ENCODE measurements at places on chromosomes 2 and 18.

DNA sequence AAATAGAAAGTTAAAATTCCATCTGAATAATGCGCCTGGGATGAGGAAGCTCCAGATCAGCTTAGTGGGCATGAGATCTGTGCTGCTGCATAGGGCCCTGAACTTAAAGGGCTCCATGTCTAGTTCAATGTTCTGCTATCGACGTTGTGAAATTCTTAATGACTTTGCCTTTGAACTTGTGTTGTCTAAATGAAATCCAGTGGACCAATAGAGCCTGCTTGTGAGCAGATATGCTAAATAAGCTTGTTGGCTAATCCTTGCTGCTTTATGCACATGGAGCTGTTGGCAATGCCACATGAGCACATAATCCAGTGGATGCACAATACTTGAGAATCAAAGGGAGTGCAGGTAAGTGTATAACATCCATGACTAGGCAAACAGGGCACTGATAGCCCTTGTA lies 228.6 kb downstream of the TNS1 start:
- no peak for DNase-seq

DNA sequence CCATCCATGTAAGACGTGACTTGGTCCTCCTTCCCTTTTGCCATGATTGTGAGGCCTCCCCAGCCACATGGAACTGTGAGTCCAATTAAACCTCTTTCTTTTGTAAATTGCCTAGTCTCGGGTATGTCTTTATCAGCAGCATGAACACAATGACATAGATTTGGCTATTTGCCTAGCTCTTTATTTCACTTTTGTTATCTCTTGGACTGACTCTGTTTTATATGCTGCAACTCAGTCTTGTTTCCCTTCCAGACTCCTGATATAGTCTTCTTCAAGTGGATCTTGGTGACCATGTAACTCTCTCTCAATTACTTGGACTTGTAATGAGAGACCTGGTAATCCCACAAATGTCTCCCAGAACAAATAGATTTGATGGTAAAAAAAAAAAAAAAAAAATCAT lies 627.6 kb downstream of the CCDC85A start:
- DNase-seq = no peak

DNA sequence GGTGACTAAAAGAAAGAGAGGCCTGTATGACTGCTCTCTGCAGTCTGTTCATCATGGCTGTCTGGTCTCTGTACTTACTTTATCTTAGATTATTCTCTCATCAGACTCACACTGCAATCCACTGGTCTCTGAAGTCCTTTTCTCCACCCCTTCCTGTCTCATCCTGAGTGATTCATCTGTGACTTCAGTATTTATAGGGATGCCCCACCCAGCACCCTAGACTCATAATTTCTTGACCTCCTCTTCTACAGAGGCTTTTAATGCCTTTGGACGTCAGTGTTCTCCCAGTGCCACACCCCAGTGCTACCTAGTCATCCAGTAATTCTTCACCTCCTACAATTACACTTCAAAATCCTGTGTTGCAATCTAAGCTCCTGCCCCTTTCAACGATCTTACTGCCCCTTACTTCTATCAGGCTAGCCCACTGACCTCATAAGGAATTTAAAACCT lies 14.9 kb upstream of the ITPRID2 start:
- no peak for DNase-seq

DNA sequence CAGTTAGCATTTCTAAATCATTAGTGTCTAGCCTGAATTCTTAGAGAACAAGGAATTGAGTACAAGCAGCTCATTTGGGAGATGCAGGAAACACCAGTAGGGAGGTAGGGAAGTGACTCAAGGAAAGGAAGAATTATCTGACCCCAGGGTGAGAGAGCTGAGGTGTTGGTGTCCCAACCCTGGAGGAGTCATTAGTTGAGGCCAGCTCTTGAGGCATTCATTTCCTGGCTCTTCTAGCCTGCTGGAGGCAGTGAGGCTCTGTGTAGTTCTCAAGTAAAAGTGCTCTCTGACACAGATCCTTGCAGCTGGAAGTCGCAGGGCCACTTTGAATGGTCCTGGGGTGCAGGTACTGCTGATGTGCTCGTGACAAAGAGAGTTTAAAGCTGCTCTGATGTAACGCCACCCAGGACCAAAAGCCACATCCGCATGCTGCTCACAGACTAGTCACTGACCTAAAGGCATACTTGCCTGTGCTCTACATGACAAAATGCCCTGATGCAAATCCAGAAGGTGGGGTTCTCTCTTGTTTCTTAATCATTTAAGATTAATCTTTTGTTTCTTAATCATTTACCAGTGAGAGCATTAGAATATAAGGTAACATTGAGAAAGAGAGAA lies 299.5 kb upstream of the LYPD1 start:
- DNase-seq = no peak

DNA sequence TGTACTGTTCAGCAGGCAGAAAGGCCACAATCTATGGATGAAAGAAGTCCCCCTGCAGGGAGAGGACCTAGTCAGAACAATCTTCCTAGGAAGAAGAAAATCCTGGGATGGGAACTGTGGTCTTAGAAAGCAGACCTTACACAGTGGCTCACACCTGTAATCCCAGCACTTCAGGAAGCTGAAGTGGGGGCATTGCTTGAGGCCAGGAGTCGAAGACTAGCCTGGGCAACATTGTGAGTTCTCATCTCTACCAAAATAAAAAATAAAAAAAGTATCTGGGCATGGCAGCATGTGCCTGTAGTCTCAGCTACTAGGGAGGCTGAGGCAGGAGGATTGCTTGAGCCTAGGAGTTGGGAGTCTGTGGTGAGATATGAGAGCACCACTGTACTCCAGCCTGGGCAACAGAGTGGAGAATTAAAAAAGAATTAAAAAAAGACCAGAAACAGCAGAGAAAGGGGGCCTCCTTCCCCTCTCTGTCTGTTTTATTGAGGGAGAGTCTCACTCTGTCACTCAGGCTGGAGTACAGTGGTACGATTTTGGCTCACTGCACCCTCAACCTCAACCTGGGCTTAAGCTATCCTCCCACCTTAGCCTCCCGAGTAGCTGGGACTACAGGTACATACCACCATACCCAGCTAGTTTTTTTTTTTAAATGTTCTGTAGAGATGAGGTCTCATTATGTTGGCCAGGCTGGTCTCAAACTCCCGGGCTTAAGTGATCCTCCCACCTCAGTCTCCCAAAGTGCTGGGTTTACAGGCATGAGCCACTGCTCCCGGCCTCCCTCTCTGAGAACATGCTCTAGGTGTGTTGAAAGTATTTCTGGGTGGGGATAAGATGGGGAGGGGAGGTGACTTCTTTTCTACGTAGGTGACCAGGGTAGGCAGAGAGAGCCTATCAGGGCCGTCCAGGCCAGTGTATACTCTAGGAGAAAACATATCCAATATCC lies 7.4 kb downstream of the RHOB start:
- no peak for DNase-seq

DNA sequence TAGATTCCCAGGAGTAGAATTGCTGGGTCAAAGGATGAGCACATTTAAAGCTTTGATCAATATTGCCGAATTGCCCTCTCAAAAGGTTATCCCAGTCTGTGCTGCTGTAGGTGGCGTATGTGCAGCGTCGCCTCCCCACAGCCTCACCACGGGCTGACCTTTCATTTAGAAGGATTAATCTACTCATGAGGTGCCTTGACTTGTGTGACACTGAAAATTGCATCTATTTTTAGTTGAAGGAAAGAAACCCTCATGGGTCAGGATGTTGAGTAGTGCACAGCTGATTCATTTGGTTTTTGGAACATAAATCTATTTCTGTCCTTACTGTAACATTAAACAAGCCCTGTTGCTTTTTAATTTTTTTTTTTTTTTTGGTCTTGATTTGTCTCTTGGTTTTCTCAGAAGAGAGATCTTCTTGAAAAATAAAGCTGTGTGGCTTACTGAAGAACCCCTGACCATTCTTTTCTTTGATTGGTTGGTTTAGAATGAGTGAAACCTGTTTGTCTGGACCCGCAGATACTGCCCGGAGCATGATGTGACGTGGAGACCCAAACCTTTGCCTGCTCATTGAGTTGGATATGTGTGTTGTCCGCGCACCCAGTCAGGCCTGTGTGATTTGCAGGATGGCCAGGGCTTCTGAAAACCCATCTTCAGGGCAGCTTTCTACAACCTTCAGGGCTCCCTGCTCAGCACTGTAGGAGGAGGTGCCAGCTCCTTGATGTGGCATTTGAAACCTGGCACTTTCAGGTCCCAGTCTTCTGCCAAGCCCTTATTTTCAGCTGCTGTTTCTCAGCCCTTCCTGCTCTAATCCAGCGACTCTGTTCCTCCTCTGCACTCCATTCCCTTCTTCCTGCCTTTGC lies 61.0 kb downstream of the LPIN1 start:
- peak; percentile 46 for DNase-seq

- DNase-seq = no peak
Measured at GRCh38 chr2:128690431-128690830, 371.8 kb upstream of the HS6ST1 start.

GRCh38 chr2:9473308-9473984 lies 905 bp upstream of the IAH1 start:
- DNase-seq = no peak

- no peak for DNase-seq
Measured at GRCh38 chr2:143675021-143675420, 545.8 kb downstream of the ARHGAP15 start.

DNA sequence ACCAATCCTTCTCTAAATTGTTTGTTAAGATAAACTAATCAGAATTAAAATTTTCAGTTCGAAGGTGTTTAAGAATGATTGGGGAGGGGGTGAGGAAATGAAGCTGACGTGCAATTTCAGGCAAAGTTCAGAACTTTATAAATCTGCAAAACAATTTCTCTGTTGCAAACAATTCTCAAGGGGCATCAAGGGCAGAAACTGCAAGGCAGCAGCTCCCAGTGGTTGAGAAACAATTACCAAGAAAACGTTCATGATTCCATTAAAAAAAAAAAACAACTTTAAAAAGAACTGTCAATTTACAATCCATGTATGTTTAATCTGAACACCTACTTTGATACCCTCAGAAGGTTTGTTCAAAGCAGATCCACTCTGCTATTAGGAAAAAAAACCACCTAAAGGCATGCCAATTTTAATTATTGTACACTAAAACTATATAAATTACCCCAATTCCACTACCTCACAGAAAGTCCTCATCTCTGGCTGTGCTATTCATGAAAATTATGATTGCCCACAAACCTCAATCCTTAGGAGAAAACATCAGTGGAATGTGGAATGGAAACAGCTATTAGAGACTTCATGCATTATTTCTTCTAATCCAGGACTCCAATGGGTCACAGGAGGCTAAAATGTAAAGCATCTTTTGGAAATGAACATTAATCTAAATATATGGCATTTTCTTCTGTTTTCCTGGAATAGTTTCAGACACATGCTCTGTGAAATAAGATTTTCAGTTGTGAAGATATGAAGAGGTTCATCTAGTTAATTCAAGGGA lies 119.9 kb upstream of the ACVR1C start:
- no peak for DNase-seq

DNA sequence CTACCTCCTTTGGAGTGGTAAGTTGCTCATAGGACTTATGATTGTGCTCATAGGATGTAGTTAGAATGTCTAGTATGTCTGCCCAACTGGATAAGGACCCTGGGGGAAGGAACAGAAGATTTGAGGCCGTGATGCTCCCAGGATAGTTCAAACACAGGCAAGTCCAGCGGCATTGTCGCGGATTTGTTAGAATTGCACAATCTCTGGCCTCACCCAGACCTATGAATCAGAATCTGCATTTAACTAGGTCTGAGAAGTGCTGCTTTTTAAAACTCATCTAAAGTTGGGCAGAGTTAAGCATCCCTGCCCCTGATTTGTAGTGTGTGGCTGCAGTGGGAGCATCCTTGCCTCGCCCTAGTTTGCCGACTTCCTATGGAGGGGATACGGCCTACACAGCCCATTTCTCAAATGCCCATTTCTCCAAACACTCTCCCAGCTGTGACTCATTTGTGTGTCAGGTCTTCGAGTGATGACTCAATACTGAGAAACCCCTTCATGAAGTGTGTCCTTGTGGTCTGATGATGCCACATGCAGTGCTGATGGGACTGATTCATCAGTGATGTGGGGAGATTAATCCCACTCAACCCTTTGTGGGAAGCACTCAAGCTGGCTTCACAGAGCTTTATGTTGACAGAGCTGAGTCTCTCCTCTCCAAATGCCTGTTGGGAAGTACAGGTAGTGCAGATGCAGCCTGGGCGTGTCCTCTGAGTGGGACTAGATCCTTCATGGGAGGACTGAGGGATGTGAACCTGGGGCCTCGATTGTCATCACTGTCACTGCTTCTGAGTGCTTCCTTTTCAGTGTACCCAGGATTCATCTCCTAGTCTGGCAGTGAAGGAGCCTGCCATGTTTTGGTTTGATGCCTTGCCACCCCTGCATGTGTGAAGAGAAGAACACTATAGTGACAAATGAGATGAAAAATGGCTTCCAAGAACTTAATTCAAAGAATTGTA lies 18.7 kb downstream of the SMIM21 start:
- DNase-seq = no peak

- DNase-seq = no peak
Measured at GRCh38 chr18:34626404-34627136, 83.5 kb upstream of the DTNA start.

- DNase-seq = no peak
Measured at GRCh38 chr2:42246562-42246961, 77.4 kb downstream of the EML4 start.

- DNase-seq = no peak
Measured at GRCh38 chr18:35983147-35983546, 10.7 kb downstream of the RMP24 start.

GRCh38 chr2:206713746-206714145 lies 4.5 kb downstream of the DYTN start:
- DNase-seq = no peak

GRCh38 chr2:67039517-67040103 lies 357.5 kb upstream of the ETAA1 start:
- no peak for DNase-seq

DNA sequence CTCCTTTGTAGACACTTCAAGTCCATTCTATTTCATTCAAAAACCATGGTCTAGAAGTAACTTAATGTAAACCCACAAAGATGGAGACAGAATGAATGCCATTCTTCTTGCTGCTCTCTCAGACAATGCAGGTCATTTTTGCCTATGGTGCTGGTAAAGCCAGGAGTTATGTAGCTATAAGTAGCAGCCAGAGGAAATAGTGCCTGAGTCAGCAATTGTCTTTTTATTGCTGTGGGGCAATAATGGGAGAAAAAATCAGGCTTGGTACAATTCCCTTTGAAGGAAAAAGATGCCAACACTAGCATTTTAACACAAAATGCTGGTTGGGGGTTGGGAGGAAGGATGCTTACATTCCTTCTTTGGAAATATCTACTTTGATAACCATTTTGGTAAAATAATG lies 43.5 kb downstream of the SCN1A start:
- no peak for DNase-seq

DNA sequence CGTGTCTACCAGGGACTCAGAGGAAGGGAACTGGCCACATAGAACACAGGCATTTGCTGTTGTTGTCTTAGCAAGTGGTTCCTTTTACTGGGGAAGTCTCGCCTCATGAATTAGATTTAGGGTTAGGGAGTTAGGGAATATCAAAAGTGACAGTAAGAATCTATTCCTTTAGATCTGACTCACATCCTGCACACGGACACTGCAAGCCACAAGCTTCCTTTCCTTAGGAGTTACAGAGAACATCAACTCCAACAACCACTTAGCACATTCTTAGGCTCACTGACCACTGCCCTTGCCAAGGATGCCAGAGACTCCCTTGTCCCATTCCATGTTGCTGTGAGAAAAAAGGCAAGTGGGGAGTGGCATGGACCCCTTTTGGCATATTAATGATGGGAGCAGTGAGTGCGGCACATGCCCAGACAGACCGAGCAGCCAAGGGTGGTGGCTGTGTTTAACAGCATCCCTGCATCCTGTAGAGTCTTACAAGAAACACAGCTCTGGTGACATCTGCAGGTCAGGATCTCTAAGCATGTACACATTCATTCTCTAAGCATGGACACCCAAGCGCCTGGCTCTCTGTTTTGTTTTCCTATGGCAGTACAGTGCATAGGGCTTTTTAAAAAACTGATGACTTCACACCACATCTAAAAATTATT lies 745.6 kb upstream of the RAB6C start:
- no peak for DNase-seq

GRCh38 chr2:48341551-48342133 lies 188.3 kb upstream of the STON1 start:
- no peak for DNase-seq

Data from ascending aorta (tissue), 2 donors.